Activated CD4-positive, alpha-beta T cell treated with anti-CD3 and anti-CD28 coated beads, Interleukin-2, amount 10 ng/mL, durations not matched to agents 7 days and 5 days (primary cell): ENCODE measurements at places on chromosomes 1 and 21.

GRCh38 chr1:115457289-115457688 is 119.2 kb upstream of the NGF start:
- no peak for DNase-seq

GRCh38 chr1:31701091-31701736 is 2.6 kb downstream of the COL16A1 start:
- DNase-seq = no peak

- no peak for DNase-seq
Observed at GRCh38 chr1:237670302-237670701, 220.4 kb downstream of the ZP4 start.

DNA sequence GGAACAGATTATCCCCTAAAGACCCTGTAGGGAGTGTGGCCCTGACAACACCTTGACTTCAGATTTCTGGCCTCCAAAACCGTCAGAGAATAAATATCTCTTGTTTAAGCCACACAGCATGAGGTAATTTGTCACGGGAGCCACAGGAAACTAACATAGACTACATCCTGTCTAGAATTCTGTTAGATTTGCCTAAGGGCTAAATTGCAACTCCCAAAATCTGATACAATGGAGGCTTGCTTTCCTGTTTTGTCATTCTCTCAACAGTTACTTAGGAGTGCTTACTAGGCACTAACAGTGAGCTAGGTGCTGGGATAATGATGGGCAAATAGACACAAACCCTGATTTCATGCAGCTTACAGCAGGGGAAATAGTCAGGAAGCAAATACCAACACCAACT is 141.6 kb downstream of the MIS18A start:
- DNase-seq = no peak

GRCh38 chr1:93574991-93575390 is 106.6 kb downstream of the BCAR3 start:
- no peak for DNase-seq

GRCh38 chr21:44390886-44391285 is 37.5 kb downstream of the TRPM2 start:
- no peak for DNase-seq

DNA sequence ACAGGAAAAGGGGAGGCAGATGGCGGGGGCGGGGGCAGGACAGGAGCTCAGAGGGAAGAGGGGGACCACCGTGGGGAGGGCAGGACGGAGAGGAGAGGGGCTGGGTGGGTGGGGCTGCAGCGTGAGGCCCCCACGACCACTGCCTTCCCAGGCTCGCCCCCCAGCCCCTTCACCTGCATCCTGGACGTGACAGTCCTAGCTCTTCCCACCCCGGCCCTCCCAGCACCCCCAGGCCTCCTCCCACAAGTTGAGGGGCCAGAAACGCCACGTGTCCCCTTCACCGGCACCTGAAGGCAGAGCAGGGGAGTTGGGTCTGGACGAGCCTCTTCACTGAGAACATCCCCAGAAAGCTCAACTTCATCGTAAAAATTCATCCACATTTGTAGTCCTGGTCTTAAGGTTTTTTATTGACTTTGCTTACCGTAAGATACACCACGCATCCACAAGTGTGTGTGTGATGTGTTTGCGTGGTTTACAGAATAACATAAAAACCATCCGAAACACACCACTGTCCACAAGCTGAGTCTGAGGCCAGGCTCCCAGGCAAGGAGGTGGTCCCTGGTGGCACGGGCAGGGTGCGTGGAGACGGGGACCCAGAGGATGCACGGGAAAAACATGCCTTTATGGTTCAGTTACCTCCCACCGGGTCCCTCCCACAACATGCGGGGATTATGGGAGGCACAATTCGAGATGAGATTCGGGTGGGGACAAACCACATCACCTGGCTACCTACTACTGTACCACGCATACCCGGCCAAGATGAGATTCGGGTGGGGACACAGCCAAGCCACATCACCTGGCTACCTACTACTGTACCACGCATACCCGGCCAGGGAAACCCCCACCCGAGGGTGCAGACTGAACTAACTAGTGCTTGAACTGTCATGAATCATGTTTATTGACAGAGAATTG is 13.9 kb upstream of the COL18A1 start:
- DNase-seq = no peak

- no peak for DNase-seq
Observed at GRCh38 chr1:214224611-214225354, 56.2 kb upstream of the SMYD2 start.

- no peak for DNase-seq
Observed at GRCh38 chr1:81619156-81619555, 181.6 kb upstream of the ADGRL2 start.

GRCh38 chr21:42547001-42547905 is 33.6 kb downstream of the SLC37A1 start:
- DNase-seq = no peak

DNA sequence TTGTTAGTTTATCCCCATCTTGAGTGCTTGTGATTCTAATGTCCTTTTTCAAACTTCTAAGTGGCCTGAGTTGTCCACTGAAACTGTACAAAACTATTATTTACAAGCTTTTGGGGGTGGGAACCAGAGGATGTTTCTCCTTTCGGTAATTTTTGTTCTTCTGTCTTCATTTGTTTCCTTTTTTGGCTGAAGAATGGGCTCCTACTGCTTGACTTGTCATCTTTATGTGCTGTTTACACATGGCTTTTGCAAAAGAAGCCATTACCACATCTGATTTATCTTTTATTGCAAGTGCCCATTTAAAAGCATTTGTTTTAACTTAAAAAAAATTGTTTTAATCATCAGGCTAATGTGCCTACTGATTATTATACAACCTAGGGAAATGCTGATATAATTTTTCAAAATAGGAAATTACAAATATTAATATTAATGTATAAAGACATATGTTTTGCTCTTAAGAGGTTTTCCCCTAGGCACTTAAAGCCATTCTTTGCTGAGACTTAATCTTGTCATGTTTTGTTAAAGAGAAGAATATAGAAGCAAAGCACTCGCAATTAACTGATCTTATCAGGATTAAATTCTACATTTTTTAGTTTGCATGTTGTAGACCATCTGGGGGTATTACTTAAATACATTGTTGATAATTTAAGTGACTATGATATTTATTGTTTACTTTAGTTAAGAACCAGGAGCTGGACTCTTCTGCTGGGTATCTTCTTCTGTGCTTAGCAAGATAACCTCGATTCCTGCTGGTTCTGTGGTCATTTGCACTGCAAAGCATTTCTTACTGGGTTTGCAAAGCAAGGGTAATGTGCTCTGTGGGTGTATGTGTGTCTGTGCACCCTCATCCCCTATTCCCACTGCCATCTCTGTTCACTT is 40.1 kb downstream of the TMEM200B start:
- DNase-seq = no peak
